Hepatic stellate cell (primary cell): ENCODE measurements at places on chromosomes 6 and 20.

GRCh38 chr20:50693001-50693400, 1.7 kb upstream of the RIPOR3 start:
- DNase-seq: no peak

DNA sequence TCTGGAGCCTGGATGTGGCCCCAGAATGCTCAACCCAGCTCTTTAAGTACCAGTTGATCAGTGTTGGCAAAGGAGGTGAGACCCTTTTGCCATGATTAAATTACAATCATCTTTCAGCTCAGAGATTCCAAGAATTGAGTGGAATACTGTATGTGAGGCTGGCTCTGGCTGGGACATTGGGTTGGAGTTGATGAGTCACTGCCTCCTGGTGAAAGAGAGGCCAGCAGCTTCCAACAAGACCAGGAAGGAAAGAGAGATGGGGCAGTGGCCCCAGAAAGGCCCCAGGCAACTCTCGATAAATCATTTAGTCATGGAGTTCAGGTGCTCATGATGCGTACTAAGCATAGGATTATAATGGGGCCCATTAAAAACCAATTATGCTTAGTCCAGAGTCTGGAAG, 2.1 kb downstream of the TGM6 start:
- no peak for DNase-seq

- DNase-seq: no peak
Measured at GRCh38 chr6:27847706-27848105, 64.5 kb downstream of the OR2B2 start.

DNA sequence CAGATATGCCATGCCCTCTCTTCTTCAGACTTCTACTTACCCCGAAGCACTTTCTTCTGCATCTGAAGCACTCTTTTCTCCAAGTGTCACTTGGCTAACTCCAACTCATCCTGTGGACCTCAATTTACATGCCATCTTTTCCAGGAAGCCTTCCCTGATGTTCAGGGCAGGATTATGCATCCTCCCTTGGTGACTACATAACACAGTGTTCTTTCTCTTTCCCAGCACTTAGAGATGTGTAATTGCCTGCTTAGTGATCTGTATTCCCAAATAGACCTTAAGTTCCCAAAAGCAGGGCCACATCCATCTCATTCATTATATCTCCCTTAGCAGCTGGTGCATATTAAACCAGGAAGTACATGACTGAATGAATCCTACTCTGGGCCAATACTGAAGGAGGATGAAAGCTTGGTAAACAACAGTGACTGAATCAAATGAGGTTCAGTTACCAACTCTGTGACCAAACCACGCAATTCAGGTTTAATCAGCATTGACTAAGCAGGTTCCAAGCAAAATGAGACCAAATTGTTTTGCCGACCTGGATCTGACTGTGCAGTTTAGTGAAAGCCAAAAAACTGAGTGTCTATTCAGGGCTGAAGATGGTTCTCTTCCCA, 121.4 kb upstream of the TCF21 start:
- no peak for DNase-seq
